PC-3 (cell line): ENCODE measurements at places on chromosomes 1 and 21.

DNA sequence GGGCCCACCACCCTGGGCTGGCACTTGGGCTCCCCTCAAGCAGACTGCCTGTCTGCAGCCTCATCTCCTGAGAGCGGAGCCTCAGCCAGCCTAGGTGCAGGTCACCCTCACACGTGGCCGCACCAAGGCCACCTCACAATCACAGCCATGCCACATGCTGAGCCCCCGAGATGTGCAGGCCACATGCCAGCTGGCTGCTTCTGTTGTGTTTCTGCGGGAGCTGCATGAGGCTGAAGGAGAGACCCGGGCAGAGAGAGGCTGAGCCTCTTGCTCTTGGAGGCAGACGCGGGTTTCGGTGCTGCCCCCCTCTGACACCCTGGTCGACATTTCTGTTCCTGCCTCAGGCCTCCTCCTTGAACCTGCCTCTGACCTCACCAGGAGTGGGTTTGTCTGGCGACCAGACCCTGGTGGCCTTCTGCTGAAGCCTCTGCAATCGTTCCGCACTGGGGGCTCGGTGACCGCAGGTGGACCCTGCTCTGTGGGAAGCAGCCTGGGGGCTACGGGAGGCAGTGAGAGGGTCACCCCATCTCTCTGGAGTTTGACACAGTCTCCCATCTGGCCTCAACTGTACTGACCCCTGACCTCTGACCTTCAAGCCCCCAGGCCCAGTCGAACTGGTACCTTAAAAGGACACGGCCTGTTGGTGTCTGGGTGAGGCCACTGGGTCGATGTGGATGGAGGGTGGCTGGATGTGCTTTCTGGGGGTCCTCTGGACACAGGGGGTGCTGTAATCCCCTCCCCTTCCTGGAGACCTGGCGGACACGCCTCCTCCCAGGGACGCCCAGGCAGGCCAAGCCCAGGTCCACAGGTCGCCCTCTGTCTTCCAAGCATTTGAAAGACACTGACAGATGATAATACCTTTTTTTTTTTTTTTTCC is 13.0 kb upstream of the C1orf174 start:
- DNase-seq: no peak

- DNase-seq: no peak
These were observed 44.3 kb downstream of the LHX9 start for GRCh38 chr1:197961449-197961848.

DNA sequence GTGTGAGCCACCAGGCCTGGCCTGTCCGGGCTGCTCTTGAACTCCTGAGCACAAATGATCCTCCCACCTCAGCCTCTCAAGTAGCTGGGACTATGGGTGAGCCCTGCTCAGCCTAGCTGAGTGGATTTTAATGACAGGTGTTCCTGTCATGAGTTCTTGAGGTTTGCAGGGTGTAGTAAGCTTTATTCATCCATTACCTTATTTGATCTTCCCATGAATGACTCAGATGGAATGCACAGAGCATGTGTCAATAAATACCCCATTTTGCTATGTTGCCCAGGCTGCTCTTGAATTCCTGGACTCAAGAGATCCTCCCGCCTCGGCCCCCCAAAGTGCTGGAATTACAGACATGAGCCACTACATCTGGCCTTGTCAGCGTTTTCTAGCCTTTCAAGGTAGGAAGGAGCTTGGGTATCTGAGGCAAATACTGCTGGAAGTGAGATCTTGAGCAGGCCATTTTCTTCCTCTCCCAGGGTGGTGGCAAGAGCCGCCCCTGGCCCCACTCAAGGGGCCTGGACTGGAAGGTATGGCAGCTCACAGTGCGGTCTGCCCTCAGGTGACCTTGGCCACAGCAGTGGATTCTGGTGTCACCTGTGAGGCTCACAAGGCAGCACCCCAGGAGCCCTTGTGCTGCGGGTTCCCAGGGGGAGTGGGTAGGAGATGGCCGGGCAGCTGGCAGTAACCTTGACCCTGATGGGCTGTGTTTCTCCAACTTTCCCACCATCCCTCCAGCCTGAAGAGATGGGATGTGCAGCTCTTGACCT is 20.0 kb downstream of the PIK3CD start:
- peak; percentile 93 for DNase-seq

DNA sequence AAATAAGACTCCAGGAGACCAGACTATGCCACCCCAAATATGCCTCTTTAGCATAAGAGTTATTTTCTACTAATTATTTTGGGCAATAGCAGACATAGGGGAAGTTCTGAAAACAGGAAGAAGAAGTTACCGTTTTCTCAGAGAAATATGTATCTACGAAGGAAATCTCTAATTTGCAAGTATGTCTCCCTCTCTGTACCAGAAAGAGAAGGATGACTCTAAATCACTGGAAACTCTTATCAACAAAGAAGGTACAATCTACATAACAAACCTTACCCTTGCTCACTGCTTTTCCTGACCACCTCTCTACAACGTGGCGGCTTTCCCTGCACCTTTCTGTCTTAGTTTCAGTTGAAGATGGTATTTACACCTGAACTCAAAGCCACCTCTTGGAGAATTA is 49.0 kb downstream of the OMA1 start:
- no peak for DNase-seq

- DNase-seq: peak; percentile 25
These were observed 18.0 kb downstream of the SERTAD4 start for GRCh38 chr1:210250665-210250997.

GRCh38 chr1:41713141-41713540 is 205.6 kb downstream of the HIVEP3 start:
- no peak for DNase-seq

- DNase-seq: no peak
These were observed 5.1 kb upstream of the ANGPTL1 start for GRCh38 chr1:178875936-178876335.
